NCI-H2081 (cell line): ENCODE measurements at places on chromosomes 12 and 14.

- no peak for DNase-seq
These were observed 80.9 kb downstream of the FRMD6 start for GRCh38 chr14:51732494-51733112.

GRCh38 chr14:40280652-40281051, 848.4 kb upstream of the FBXO33 start:
- DNase-seq, result no peak

DNA sequence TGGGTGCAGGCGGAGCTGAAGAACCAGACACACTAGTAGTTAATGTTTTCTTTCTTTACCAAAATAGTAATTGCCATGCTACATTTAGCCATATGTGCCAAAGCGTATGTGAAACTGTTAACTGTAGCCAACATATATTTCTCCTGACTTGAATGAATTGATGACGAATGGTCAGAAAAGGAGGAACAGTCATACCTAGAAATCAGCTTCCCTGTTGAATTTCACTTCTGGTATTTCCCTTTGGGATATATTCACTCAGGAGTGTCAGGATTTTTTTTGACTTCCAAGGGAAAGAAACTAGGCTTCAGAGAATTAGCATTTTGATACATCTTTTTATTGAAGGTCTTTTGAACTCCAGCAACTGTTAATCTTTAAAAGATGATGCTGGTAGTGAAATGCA, 87.0 kb downstream of the ERC1 start:
- no peak for DNase-seq

DNA sequence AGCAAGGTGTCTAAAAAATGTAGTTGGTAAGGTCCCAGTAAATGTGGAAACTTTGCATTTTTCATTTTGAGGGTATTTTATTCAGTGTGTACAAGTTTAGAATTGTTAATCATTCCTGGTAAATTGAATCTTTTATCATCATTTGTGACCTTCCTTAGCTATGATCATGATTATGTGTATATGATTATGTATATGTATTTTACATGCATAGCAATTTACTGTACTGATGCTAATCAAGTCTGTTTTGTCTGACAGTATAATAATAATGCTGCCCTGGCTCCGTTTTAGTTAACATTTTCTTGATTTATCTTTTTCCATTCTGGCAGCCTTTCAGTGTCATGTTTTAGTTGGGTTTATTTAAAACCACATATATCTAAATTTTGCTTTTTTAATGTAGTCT, 9.4 kb downstream of the WASHC4 start:
- DNase-seq, result no peak

DNA sequence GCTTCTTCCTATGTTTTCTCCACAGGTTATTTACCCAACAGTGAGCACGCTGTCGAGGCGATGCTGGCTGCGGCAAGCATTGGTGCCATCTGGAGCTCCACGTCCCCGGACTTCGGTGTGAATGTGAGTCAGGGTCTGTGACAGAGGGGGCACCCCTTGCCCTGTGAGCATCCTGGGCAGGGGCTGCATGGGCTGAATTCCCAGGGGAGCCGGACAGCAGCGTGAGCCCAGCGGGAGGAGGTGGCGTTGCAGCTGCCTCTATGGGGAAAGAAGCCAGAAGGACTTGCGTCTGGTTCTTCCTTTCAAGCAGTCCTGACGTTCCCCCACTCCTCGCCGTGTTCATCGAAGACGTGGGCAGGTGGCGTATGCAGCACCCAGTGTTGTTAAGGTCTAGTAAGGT, 26.2 kb downstream of the AACS start:
- DNase-seq, result no peak
